ENCODE measurements at places on chromosomes 6 and 20.

GRCh38 chr6:153131037-153131981 lies at the start of gene RGS17:
Gene RGS17, minus strand, starts transcription at chr6:153131282. Its CDS starts 87,264 bp downstream, at chr6:153044018.
- DNase-seq, result peak; percentile 88

DNA sequence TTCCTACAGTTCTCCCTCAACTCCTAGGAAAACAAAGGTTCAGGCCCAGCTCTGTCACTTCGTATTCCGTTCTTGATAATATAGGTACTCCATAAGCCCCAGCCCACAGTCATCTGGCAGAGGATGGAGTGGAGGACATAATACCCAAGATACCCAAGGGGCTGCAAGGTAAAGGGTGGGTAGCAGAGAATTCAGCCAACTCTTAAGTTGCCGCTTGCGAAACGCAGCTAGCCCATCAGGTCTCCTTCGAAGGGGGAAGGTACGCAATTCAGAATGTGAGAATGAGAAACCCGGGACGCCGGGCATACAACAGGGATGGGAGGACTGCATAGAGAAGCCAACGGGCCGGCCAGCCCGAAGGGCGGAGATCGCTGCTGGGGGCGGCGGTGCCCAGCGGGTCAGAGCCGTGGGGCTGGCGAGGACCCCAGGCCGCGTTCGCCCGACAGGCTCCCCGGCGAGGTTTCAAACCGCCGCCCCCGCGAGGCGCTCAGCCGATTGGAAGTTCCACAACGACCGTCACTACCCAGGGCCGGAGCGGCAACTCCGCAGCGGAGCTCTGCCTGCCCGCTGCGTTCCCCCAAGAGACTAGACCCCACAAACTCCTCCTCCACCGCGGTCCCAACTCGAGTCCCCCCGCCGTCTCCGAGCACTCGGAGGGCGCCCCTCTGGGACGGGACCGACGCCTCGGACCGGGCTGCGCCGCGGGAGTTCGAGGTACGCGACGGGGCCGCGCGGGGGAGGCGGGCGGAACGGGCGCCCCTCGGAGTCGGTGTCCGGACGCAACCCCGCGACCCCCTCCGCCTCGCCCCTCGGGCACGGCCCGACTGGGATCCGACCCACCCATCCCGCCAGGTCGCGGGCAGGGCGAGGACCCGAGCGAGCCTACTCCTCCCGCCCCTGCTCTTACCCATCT lies 911 bp downstream of the CDK19 start:
- peak; percentile 78 for DNase-seq

DNA sequence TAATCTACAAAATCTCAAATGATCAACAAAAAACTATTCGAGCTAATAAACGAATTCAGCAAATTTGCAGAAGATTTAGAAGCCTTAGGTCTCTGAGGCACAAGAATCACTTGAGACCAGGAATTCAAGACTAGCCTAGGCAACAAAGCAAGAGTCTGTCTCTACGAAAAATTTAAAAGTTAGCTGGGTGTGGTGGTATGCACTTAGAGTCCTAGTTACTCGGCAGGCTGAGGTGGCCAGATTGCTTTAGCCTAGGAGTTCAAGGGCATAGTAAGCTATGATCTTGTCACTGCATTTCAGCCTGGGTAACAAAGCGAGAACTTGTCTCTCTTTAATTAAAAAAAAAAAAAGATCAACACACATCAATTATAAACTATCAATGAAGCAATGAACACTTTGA lies 34.2 kb downstream of the FAM184A start:
- DNase-seq, result no peak

DNA sequence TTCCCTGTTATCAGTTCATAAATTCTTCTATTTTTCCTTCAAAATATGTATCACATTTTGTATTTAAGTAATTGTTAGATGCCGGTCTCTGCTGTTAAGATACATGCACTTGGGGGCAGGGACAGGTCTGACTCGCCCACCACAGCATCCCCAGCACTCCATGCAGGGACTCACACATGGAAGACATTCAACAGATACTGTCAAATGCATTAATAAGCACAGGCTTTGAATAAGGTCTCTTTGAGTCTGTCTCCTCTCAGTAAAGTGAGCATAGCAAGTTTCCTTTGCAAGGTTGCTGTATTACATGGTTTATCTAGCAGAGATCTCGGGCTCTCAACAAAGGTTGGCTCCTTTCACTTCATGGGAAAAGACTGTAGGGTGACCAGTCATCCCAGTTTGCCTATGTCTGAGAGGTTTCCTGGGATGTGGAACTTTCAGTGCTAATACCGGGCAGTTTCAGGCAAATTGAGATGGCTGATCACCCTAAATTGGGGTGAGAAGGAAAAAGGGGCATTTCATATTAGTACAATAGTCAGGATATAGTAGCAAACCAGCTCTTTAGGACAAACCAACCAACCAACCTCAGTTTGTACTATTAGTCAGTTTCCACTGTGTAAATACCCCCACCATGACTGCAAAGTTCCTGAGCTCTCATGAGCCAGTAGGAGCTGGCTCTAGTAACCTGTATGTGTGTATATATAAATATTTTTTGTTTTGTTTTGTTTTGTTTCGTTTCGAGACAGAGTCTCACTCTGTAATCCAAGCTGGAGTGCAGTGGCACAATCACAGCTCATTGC lies 15.0 kb downstream of the JPH2 start:
- no peak for DNase-seq

- DNase-seq, result no peak
Measured at GRCh38 chr20:57526087-57526884, 1.3 kb upstream of the CTCFL start.

- DNase-seq, result peak; percentile 85
Measured at GRCh38 chr6:35804996-35805736, at the start of gene LHFPL5. Gene LHFPL5, plus strand, starts transcription at chr6:35805352. Its CDS starts 319 bp downstream, at chr6:35805671.

GRCh38 chr6:56033401-56033800 lies 158.0 kb upstream of the BMP5 start:
- no peak for DNase-seq

GRCh38 chr20:8020314-8021079 lies 936 bp upstream of the TMX4 start:
- peak; percentile 43 for DNase-seq

DNA sequence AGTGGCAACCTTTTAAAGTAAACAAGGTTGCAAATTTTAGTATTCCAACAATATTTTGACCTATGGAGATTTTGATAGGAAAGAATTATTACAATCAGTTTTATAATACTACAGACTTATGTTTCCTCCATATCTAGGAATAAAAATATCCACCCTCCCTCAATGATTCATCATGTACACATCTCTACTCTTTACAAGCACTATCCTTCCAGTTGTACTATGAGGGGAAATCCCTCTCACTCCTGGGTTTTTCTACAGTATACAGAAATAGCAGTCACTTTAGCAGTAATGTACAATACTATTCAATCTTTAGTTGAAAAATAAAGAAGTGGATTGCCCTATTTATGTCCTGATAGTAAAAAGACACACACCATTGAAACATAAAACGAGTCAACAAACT lies 46.3 kb upstream of the SCML4 start:
- DNase-seq, result no peak

DNA sequence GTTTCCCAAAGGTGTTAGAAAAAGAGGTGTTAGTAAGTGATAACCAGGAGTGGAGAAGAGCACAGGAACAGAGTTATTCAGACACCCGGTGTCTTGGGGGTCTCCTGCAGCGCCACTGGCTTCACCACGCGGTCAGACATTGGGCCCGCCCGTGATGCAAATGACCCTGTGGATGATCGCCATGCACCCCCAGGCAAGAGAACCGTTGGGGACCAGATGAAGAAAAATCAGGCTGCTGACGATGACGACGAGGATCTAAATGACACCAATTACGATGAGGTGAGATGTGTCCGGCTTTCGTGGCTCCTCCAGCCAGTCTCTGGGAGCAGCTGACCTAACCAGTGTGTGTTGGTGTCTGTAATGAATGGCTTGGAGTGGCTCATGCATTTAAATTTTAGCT lies 2.0 kb downstream of the PRPF6 start:
- no peak for DNase-seq

DNA sequence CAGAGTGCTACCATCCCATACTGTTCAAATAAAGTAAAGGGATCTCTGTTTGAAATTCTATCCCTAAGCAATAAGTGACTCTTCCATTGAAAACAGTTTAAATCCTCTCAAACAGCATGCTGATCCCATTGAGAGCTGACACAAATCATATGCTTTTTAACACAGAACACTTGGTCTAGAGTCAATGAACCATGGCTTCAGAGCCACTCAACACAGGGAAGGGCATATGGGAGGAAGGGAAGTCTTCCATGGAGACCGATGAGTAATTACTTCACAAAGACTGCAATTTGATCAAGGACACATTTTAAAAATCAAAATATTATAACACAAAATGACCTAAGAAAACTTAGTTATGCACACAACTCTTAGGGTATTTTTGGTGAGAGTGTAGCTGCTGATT lies 1073.0 kb upstream of the MAP3K7 start:
- DNase-seq, result no peak

DNA sequence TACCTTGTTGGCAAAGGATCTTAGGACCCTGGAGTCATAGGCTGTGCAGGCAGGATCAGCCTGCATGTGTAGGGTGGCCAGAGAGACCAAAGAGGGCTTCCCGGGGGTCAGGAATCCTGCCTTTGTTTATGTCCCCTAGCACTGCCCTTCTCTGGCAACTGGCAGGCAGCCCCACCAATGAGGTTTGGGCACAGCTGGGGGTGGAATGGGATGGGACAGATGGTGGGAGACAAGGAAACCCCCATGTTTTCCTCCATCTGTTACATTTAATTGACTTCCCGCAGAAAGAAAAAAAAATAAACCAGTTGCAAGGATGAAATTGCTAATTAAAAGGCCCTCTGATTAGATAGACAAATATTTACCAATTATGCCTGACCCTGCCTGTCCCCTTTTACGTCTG lies 27.6 kb downstream of the CD40 start:
- no peak for DNase-seq

- DNase-seq, result no peak
Measured at GRCh38 chr6:134809130-134809529, 140.8 kb downstream of the ALDH8A1 start.

DNA sequence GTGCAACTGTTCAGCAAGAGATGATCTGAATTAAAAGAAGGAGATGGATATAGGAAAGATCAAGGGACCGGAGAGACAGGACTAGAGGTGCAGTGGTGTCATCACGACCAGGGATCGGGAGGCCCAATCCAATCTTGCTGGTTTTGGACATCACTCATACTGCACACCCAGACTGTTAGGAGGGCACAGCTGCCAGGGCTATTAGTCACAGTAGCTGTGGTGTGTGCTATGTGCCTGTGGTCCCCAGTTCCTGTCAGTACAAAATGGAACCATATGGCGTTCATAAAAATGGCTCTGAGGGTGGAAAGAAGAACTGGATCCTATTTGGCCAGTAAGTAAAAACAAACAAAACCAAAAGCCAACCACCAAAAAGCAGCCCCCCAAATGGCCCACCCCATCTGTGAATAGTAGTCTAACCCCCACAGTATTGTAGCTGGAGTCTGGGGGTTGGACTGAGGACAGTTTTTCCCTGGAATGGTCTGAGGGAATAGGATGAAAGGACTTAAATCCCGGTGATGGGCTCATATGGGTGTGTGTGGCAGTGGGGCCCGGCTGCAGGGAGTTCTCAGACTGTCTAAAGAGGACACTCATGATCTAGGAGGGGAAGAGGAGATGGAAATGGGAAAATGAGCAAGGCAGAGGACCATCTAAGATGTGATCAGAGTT lies 9.3 kb upstream of the NNAT start:
- DNase-seq, result no peak

- DNase-seq, result peak; percentile 80
Measured at GRCh38 chr6:170087941-170088581, 202.8 kb downstream of the DLL1 start.

- peak; percentile 55 for DNase-seq
Measured at GRCh38 chr20:18056174-18057100, 1.3 kb downstream of the OVOL2 start.

- peak; percentile 31 for DNase-seq
Measured at GRCh38 chr6:26501482-26501986, 1.4 kb downstream of the BTN1A1 start.

DNA sequence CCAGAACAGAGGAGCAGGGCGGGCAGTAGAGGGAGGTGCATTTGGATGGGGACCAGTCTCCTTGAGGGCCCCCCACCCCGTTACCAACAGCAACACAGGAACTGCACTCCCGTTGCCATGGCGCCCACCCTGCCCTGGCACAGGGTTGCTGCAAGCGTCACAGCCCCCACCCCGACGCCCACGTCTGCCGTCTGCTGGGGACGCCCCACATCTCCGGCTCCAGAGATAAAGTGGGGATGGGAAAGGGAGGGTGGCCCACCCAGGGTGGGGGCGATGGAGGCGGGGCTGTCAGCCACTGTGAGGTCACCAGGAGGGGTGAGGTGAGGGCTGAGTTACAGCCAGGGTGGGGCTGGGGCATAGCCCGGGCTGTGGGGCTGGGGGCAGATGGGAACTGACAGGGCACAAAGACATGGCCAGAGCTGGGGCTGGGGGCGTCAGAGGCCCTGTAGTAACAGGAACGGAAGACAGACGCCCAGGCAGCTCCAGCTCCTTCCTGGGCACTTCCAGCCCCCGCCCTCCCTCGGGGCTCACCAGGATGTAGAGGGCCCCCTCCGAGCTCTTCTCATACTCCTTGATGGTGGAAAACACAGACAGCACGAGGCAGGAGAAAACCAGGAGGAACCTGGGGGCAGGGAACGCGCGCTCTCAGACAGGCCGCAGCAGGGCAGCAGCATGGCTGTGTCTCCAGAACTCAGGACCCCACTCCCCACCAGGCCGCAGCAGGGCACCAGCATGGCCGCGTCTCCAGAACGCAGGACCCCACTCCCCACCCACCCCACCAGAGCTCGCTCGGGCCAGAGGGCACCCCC lies 26.0 kb downstream of the KCNQ2 start:
- no peak for DNase-seq

GRCh38 chr6:115302731-115303130 lies 758.0 kb downstream of the FRK start:
- no peak for DNase-seq

GRCh38 chr6:40504274-40504673 lies 82.9 kb downstream of the LRFN2 start:
- no peak for DNase-seq

All from GM13977 (cell line).